ENCODE measurements at places on chromosomes 3 and 15.

GRCh38 chr15:27084844-27085243, 113.9 kb downstream of the GABRG3 start:
- DNase-seq: no peak

GRCh38 chr15:99135194-99135593, 30.3 kb downstream of the SYNM start:
- no peak for DNase-seq

DNA sequence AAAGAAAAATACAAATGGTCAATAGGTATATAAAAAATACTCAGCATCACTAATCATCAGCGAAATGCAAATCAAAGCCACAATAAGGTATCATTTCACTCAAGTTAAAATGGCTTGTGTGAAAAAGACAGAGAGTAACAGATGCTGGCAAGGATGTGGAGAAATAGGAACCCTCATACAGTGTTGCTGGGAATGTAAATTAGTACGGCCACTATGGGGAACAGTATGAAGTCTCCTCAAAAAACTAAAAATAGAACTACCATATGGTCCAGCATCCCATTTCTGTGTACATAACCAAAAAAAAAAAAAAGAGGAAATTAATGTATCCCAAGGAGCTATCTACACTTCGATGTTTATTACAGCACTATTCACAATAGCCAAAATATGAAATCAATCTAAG, 98.1 kb upstream of the TGFBR2 start:
- DNase-seq: no peak

DNA sequence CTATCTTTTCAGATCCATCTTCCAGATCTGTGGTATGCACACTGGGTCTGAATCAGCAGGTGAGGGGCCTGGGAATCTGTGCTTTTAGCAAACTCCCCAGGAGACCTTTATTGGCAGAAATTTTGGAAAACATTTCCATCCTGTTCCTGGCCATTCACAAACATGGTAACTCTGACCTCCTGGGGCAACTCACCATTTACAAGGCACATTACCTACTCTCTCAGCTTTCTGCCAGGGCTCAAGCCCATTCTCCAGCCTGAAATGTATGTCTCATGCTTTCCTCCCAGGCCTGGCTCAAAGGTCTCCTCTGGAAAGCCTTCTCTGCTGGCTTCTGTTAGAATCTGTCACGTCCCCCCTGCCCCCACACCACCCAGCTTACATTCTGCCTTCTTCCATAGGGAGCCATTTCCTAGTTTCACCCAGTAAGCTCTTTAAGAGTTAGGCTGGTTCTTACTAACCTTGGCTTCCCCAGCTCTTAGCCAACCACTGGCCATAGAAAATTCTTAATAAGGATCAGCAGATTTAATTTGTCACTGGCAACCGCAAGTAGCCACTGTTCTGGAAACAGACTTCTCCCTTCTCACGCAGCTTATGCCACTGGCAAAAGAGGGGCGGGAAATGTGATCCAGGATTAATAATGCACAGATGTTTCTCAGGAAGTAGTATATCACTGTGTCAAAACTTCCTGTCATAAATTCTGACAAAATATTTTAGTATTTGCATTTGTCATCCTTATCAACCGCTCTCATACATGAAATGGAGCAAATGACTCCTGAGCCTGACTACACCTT, 55.0 kb downstream of the RORA start:
- no peak for DNase-seq

Data from endothelial cell (in vitro differentiated cells).